ENCODE measurements at places on chromosomes 4 and X. TPM values are rescaled to one million over a fixed set of nuclear protein-coding genes. Genes with fewer than 3 reads are reported as not detected.

- no peak for DNase-seq
Measured at GRCh38 chr4:185738038-185738552, 73.9 kb downstream of the SORBS2 start.

- no peak for DNase-seq
Measured at GRCh38 chr4:95982516-95982915, 142.6 kb downstream of the PDHA2 start.

- no peak for DNase-seq
Measured at GRCh38 chr4:185383451-185383850, 12.3 kb downstream of the LRP2BP start.

The TBC1D8B gene
- total RNA-seq = 11.0 TPM

DNA sequence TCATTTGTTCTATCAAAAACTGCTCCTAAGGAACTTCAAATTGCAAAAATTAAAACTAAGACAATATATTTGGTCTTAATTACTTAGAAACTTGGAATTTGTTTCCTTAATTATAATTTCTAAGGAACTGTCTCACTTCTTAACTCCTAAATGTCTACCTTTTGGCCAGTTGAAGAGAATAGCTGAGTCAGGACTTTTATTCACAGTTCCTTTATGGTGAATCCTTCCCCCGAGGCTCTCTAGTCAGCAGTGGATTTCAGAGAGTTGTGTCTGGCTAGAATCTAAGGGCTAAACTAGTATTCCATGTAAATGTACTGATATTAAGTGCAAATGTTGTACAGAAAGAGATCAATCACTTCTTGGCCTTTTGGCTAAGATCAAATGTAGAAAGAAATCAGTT, 69.3 kb downstream of the AMMECR1 start:
- DNase-seq = no peak

- no peak for DNase-seq
Measured at GRCh38 chrX:149652232-149652981, 20.8 kb upstream of the TMEM185A start.

- no peak for DNase-seq
Measured at GRCh38 chr4:186642998-186643397, 80.7 kb downstream of the FAT1 start.

DNA sequence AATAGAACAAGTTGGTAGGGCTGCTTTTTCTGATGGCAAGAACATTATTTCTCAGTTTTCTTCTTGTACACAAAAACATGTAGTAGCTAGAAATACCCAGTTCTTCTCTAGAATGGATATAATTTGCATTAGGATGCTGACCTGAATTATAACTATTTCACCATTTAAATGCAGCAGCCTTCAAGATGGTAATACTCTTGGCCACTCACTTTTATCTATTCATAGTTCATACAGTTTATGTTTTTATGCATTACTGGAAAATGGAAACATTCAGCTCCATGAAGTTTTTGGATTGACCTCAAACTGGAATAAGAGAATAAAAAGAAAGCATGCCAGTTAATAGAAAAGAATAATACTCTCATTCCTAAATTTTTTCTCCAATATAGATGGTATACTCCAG, 487.4 kb downstream of the PABPC4L start:
- DNase-seq = no peak

GRCh38 chr4:110197529-110198042, 829 bp downstream of the ELOVL6 start:
- no peak for DNase-seq

The COX7B2 gene
- not detected for total RNA-seq

- no peak for DNase-seq
Measured at GRCh38 chr4:83486457-83487129, 1.7 kb upstream of the ABRAXAS1 start.

DNA sequence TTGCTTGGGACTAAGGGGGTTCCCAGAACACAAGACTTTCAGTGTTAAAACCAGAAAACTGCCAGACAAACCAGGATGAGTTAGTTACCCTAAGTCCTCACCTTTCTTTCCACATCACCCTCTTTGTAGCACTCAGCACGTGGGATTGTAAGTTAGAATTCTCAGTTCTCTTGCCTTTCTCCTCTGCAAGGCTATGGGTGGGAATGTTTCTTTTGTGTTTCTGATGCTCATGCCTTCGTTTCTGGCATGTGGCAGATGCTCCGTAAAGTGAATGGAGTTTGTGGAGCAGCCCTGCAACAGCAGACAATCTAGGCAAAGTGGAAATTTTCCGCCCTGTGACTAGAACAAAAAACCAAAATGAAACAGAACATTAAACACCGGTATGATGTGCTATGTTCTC, 64.7 kb upstream of the SPP1 start:
- no peak for DNase-seq

DNA sequence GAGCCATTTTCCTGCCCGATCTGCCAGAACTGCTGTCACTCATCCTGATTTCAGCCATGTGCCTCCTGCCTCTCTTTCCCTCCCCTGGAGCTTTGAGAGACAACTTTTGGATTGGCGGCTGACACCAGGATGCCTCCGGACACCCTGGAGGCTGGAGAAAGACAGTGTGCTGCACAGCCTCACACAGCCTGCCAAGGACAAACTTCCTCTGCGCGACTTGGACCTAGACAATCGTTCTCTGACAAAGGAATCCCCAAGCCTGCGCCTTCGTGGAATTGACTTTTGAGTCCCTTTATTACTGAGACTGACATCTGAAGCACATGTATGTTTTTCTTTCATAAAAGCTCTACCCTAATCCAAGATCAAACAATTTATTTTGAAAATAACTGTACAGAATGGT, 10.8 kb upstream of the LDB2 start:
- DNase-seq = no peak

- no peak for DNase-seq
Measured at GRCh38 chrX:123797543-123798447, 62.1 kb upstream of the XIAP start.

GRCh38 chrX:134484039-134484438, 24.1 kb downstream of the HPRT1 start:
- no peak for DNase-seq

- DNase-seq = no peak
Measured at GRCh38 chr4:102216666-102217065, 128.6 kb downstream of the SLC39A8 start.

The ANK2 gene
- 20.8 TPM for total RNA-seq

The VSIG1 gene
- total RNA-seq = not detected

DNA sequence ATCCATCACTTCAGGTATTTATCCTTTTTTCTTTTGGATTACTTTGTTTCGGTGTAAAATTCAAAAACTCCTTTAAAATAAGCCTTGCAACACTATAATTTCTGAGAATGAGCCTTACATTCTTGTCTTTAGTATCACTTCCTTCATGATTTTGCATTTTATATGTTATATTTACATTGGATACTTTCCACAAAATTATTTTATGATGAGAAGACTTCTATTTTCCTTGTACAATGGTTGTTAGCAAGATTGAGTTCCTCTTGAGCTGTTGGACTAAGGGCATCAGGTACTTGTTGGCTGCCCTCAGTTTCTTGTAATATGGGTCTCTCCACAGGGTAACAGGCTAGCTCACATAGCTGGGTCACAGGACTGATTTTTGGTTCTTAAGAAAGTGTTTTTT, 22.7 kb upstream of the HPGDS start:
- DNase-seq = no peak

- no peak for DNase-seq
Measured at GRCh38 chr4:93184053-93184452, 644.5 kb upstream of the ATOH1 start.

DNA sequence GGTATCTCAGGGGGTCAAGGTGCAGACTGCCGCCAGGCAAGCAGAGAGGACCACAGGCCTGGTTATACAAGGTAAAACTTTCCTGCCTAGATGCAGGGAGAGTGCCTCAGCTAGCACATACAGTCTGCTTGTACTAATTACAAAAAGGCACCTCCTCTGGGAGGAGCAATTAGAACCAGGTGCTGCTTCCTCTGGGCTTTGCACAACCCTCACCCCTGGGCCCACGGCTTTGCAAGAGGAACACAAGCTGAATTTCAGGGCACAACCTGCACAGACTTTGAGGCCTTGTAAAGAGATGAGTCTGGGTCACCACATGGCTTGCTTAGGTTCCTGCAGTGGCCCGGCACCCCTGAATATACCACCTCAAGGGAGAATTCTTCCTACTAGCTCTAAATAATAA, 9.2 kb upstream of the CITED1 start:
- DNase-seq = peak; percentile 64

DNA sequence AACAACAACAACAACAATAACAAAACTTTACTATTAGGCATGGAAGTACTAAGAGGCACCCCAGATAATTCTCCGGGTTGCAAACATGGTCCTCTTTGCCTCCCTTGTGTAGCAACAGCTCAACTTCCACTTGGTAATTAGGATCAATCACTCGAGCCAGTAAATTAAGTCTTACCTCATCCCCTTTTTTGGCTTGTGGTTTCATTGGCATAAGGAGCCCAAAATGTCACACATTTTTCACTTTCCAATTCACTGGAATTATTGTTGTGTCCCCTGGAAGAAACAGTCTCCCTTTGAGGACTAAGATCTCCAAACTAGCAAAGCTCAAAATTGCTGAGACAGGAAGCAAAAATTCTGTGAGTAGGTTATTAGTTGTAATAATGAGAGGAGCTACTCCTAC, 49.2 kb upstream of the HSD17B10 start:
- no peak for DNase-seq

- peak; percentile 95 for DNase-seq
Measured at GRCh38 chrX:151396825-151397740, at the start of gene VMA21. TSS of gene VMA21 (plus strand) at chrX:151397206. CDS start at chrX:151397309, 103 bp downstream.

DNA sequence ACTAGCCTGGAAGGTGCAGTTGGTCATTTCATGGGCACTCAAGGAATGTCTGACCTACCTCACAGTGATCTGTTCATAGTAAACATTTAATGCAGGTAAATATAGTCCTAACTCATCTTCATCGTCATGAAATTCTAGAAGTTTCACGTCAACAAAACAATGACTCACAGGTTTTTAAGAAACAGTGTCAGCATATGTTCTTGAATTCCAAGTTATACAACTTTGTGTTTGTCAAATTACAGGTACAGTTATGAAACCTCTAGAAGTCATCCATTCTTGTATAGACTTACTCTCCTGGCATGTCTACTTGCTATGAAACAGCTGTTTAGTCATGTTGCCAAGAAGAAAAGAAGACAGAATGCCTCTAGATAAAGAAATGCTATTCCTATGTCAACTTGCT, 46.6 kb downstream of the AFM start:
- DNase-seq = no peak

- no peak for DNase-seq
Measured at GRCh38 chr4:172815499-172816164, 353.0 kb upstream of the GALNT7 start.

The KDR gene
- 0.24 TPM for total RNA-seq

GRCh38 chrX:19791562-19791961, 95.8 kb downstream of the SH3KBP1 start:
- DNase-seq = no peak

DNA sequence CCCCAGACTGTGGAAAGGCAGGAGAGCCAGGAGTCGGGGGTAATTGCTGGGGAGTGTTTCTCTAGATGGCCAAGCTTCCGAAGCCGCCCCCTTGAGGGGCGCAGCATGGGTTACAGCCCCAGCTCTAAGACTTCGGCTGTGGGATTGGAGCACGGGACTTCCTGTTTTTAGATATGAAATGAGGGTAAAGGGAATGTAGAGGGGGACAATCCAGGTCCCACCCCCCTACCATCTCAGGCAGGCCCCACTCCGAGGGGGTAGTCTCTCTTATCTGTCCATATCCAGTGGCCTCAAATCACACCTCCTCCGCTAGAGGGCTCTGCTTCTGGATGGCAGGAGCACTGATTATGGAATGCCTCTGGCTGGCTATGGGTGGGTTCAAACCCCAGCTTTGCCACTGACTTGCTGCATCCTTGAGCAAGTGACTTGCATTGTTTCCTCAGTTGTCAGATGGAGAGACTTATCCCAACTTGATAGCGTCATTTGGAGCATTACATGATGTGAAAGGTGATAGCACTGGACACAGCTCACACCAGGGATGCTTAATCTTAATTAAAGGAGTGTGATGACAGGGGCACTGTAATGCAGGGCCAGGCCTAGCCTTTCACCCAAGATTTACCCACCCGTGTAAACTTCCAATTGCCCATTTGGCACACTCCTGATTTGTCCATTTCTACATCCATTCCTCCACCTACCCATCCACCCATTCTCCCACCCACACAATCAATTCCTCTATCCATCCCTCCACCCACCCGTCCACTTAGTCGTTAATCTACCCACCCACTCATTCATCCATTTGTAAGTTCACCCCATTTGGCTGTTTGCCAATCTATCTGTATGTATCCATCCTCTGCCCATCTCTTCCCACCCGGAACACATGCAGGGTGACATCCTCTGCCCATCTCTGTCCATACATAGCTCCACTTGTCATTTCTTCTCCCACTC, 848 bp upstream of the KCND1 start:
- DNase-seq = no peak

The PRKG2 gene
- not detected for total RNA-seq

- DNase-seq = no peak
Measured at GRCh38 chr4:40307627-40308497, 27.3 kb upstream of the CHRNA9 start.

The SASH3 gene
- not detected for total RNA-seq

The P2RY8 gene
- not detected for total RNA-seq
